ENCODE measurements at places on chromosomes 11 and 22.

DNA sequence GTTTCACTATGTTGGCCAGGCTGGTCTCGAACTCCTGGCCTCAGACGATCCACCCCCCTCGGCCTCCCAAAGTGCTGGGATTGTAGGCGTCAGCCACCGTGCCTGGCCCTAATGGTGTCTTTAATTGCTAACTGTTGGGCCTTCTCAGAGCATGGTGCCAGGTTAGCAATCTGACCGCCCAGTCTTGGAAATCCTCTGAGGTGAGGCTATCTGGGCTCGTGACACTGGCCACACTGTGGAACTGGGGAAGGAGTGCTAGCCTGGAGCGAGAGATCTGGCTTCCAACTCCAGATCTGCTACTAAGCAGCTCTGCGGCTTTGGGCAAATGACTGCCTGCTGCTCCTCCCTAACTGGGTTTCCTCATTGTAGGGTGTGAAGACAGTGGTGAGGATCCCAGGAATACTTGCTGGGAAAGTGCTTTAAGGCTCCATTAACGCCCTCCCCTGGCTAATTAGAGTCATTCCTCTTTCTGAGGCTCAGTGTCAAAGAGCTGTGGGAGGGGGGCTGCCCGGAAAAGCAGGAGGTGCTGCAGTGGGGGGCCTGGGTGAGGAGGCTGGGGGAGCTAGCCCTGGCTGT lies 35.4 kb downstream of the CHRDL2 start:
- no peak for DNase-seq

GRCh38 chr11:57798905-57799559 lies 37.4 kb downstream of the CTNND1 start:
- DNase-seq: no peak

GRCh38 chr22:46731246-46732040 lies 6.6 kb downstream of the CERK start:
- no peak for DNase-seq

- no peak for DNase-seq
Observed at GRCh38 chr11:43573233-43573632, 107.3 kb upstream of the HSD17B12 start.

DNA sequence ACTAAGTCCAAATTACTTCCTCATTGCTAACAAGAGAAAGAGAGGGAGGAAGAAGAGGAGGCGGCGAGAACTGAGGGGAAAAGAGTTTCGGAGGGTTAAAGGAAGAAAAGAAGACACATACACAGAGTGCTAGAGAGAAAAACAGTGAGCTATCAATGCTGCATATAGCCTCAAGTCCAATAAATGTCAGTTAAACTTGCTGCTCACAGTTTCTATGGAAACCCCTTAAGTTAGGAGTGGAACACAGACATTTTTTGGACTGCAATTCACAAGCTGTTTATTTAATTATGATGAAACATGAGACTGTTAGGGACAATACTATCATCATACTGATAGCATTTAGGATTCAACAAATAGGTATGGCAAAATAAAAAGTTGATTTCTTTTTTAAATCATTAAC lies 1320.4 kb downstream of the LRRC4C start:
- DNase-seq: no peak

GRCh38 chr22:23263651-23264555 lies 83.6 kb downstream of the BCR start:
- DNase-seq: no peak

GRCh38 chr11:83044958-83045712 lies 26.6 kb downstream of the RAB30 start:
- DNase-seq: no peak

GRCh38 chr11:102669664-102670063 lies 35.9 kb downstream of the MMP27 start:
- DNase-seq: no peak

DNA sequence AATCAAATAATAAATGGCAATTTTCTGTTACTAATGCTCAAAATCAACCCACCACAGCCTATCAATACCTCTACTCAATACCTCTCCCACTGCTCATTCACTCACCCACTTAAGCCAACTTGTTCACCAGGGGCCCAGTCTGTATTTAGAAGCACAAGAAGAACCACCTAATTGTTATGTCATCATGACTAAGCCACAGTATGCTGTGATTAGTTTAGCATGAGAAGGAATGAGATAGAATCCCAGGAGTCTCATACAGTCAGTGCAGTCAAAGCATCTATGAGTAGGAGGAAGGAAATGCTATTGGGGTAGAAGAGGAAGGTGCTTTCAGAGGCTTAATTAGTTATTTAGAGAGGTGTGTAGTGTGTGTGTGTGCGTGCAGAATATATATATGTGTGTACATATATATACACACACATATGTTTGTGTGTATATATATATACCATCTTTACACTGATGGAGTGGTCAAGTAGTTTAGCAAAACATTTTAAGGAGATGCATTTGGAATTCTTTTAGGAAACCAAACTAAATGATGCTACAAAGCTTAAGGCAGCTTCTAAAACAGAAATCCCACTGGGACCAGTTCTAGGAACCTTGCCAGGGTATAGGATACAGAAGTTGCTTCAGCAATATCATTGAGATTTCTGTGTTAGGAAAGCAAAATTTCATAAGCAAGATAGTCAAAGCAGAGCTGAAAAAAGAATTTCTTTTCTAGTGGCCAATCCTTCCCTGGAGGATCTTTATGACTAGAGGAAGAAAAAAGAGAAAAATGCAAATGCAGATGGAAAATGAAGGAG lies 27.5 kb downstream of the KCNA4 start:
- no peak for DNase-seq

- no peak for DNase-seq
Observed at GRCh38 chr11:20065406-20065805, 94.9 kb downstream of the DBX1 start.

- no peak for DNase-seq
Observed at GRCh38 chr22:41799486-41800347, 762 bp upstream of the CCDC134 start.

DNA sequence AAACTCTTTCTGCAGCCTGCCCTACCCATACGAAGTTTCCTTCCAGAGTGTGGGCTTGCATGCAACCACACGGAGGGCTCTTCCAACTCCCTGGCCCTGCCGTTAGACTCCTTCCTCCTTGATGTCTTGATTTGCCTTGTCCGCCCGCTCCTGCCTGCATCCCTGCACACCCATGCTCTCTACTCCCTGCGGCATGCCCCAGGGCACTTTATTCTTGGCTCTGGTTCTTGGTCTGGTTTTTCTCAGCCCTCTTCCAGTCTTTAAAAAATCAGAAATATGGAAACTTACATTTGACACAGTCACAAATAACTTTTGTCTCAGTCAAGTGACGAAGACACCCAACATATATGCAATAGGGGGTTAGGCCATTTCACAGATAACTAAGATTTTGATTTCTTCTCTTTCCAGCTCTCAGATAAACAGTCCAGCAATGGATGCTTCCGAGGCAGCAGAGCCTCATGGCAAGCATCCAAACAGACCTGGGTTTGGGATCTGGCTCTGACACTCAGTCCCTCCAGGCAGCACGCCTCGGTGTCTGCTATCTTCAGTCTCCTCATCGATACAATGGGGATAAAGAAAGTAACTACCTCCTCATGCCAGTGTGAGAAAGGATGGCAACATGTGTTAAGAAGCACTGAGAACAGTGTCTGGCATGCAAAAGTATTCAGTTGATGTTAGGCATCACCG lies 15.7 kb upstream of the OPCML start:
- DNase-seq: no peak

DNA sequence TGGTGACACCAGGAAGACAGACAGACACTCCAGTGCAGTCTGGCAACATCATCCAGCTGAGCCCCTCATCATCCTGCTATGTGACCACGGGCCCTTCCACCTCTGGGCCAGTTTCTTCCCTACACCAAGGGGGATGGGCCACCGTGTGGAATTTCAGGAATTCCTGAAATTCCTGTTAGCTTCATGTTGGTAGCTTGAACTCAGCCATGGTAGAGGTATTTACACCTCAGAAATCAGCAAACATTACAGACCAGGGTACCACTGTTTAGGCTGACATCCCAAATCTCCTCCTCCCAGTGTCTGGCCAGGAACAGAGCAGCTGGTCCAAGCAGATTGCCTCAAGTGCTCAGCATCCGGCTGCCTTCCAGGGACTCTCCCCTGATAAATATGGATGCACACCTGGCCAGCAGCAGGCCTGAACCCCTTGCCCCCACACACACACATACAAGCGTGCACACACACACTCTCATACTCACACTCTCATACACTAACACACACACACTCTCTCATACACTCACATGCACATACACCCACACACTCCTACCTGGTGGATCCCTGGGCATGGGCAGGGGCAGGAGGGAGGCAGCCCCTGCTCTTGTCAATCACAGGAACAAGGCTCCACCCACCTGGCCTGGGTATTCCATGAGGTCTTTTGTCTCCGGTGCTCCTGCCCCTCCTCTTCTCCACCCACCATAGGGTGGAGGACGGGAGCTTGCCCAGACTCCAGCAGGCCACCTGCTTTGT lies 85.2 kb downstream of the BUD13 start:
- no peak for DNase-seq

- no peak for DNase-seq
Observed at GRCh38 chr11:114155116-114155515, 95.6 kb downstream of the ZBTB16 start.

GRCh38 chr11:103170865-103171264 lies 61.6 kb downstream of the DYNC2H1 start:
- no peak for DNase-seq

DNA sequence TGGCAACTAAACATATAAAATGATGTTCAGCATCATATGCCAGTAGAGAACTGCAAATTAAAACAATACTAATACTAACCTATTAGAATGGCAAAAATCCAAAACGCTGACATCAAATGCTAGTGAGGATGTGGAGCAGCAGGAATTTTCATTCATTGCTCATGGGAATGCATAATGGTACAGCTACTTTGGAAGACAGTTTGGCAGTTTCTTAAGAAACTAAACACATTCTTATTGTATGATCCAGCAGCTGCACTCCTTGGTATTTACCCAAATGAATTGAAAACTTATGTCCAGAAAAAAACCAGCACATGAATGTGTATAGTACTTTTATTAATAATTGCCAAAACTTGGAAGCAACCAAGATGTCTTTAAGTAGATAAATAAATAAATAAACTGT lies 258.0 kb downstream of the TENM4 start:
- DNase-seq: no peak

- no peak for DNase-seq
Observed at GRCh38 chr22:30430933-30431332, 5.4 kb downstream of the MTFP1 start.

DNA sequence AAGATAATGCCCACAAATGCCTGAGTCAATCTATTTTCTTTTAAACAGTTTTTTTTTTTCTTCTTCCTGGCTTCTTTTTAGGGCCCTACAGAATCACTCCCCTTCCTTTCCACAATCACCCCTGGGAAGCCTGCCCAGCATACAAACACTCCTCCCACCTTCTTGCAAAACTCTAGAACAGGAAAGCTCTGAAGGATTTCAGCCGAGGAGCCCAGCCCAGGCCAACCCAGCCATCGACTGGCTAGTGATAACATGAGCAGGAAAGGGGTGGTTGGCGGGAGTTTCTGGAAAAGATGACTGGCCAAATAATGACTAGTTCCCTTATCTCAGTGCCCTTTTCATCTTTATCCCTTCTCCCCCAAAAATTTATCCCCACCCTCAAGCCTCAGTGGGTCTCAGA lies 68.2 kb downstream of the USP35 start:
- no peak for DNase-seq

DNA sequence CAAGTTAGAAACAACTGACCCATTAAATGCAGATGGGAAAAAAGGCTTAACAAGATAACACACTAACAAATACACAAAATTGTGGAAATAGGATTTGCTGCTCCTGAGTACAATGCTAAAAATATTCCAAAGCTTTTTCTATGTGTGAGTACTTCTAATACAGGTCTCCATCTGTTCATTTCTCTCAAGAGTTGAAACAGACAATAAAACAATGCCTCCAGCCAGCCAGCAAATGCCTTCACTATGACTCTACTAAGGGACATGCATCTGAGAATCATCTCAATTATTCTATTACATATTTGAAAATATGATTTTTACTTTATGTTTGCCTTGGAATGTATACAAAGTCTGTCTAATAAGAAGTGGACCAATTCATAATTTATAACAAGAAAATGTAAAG lies 119.0 kb downstream of the CADM1 start:
- DNase-seq: no peak

DNA sequence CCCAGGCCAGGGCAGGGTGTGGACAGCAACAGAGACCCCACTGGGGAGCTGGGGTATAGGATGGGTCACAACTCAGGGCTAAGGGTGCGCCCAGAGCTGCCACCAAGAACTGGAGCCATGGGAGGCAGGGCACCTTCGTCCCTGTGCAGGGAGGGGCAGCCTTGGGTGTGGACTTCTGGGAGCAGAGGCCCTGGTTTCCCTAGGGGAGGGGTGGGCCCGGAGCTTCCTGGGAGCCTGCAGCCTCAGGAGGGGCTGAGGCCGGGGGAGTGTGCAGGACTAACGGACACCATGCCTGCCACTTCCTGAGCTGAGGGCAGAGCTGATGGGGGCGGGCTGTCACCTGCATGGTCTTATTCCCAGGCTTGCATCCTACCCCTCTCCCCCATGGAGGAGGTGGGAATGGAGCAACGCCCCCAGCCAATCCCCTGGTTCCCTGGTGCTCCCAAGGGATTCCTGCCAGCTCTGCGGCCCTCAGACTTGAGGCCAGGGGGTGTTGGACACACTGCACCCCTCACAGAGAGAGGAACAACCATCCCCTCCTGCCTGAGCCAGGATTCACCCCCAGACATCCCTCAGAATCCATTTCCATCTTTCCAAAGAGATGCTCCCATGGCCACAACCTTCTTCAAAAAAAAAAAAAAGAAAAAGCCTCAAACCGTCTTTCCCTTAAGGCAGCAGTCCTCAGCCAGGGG lies 225.7 kb downstream of the CTTN start:
- no peak for DNase-seq

- no peak for DNase-seq
Observed at GRCh38 chr11:44529895-44530412, 35.5 kb upstream of the CD82 start.

DNA sequence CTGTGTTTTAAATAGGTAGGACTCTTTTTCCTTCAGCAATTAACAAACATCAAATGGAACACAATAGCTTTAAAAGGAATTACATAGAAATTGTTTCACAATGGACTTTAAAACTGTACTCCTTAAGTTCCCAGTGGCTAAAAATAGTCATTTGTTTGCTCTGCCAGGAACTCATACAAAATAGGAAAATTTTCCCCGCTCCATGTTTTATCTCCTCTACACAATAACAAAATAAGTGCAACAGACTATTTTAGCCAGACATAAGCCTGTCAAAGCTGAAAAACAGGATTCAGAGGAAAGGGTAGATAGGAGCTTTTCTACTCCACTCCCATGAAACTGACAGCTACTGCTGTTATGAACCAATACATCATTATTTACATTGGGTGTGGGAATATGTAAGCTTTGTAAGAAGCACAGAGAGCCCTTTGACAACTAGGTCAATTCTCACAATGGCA lies 90.1 kb downstream of the STK33 start:
- no peak for DNase-seq
